GM04503 (cell line): ENCODE measurements at places on chromosomes 12 and 14.
A peak's percentile ranks its signal among the peaks of the same experiment; 100 is the strongest.

- DNase-seq = no peak
Observed at GRCh38 chr12:52045794-52046199, 5.4 kb upstream of the NR4A1 start.

DNA sequence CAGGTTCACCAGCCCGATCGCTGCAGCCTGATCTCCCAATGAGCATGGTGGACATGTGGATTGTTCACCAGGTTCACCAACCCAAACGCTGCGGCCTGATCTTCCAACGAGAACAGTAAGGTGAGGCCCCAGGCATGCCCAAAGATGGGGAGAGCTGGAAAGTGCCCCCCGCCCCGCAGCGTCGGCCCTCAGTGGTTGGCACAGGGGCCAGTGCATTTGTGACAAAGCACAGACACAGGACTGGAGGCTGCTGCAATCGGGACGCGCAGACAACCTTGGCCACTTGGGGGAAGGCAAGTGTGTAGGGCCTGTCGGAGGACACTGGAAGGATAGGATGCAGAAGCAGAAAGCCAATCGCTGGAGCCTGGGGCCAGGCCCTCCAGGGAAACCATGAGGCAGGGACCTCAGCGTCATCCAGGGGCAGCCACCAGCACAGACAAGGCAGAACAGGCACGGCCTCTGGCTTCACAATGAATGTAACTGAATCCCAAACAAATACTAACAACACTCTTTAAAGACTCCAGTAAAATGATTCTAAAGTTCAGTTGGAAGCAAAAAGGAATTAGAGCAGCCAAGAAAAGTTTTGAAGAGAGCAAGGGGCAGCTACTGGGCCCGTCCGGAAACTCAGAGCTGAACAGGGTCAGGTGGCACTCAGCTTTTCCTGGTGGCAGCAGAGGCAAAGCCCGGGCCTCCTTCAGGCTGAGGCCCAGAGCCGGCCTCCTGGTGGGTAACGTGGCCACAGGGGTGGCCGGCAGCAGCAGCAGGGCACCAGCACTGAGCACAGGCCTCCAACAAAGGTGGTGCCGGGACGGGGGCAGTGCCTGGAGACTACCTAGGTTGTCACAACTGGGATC, 13.3 kb downstream of the BRF1 start:
- DNase-seq = no peak

DNA sequence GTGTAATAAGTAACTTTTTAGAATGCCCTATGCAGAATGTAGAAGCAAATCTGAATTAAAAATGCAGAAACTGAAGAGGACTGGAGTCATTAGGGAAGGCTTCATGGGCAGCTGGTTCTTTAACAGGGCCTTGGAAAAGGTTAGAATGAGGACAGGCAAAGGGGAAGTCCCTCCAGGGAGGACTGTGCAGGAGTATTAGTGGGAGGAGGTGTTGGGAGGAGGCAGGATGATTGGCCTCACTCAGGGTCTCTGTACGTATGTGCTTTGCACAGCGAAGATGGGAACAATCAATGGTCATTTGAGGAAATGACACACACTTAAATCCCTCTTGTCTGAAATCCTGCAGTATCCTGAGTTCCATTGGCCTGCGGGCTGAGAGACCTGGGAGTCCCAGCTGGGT, 119.7 kb downstream of the PTCSC3 start:
- DNase-seq = no peak

GRCh38 chr14:64625386-64626232, 75.8 kb downstream of the PPP1R36 start:
- no peak for DNase-seq

GRCh38 chr12:118337194-118337838, 35.4 kb downstream of the TAOK3 start:
- no peak for DNase-seq

GRCh38 chr12:114834621-114835020, 150.6 kb upstream of the TBX3 start:
- DNase-seq = no peak

GRCh38 chr14:70919774-70920173, 12.5 kb downstream of the PCNX1 start:
- no peak for DNase-seq

- no peak for DNase-seq
Observed at GRCh38 chr14:25803386-25804018, 753.6 kb upstream of the STXBP6 start.

DNA sequence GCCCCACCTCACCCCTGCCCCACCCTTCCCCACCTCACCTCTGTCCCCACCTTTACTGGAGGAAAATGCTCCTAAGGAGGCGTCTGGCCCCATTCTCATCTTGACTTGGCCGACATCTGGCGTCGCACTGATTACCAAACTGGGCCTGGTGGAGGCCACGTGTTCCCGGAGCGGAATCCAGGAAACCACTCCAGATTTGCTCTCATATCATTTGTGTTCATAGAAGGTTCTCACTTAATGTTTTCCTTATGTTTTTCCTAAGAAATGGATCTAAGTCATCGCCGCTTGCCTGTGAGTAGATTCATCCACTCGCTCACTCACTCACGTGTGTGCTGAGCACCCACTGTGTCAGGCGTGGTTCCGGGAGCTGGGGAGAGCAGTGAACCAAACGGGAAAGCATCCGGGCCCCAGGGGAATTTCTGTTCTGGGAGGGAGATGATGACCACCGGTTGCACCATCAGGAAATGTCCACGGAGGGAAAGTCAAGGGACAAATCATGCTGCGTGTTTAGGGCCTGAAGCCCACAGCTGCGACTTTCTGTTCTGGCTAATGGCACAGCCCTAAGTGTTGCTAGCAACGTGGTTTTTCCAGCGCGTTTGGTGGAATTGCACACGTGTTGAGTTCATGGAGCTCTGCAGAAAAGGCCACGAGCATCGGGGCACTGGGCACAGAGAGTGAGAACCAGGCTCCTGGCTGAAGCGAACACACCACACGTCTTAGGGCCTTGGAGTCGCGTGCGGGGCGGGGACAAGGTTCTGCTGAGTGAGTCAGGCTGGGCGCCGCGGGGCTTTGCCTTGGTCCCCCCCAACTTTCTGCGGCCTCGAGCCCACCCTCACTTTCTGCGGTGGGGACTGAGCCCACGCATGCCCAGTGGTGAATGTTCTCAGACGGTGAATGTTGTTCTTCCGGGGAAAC, 57.7 kb downstream of the ADGRD1 start:
- no peak for DNase-seq

DNA sequence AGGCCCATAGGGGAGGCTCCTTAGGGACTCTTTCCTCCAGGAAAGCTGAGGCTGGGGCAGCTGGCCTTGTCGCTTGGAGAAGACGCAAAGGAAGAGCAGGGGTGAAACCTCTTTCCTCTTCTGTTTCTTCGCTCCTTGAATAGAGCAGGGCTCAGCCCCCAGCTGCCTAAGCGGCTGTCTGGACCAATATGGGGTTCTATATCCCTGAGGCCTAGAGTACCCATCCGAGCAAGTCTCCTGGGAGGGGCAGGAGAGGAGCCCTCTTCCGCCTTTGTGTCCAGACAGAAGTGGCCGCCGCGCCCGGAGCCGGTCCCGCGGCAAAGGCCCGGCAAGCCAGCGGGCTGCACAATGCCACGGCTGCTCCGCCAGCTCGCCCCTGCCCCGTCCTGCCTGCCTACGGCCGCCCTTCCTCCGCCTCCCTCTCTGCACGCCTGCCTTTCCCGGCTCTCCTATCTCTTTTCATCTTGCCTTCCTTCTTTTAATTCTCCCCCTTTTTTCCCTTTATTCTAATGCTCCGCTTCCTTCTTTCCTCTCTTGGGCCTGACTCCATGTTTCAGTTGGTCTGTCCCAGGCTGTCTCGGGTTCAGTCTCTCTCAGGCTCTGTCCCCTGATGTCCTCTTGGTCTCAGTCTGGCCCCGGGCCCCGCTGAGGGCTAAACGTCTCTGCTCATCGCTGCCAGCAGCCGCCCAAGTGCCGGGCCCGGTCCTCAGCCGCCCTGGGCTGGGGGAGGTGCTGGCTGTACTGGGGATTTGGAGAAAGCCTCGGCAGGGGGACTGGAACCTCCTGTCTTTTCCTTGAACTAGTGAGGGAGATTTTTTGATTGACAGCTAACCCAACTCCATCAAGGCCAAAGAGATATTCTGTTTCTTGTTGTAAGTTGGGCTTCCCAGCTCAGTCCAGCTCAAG, 2.5 kb upstream of the HOXC9 start:
- no peak for DNase-seq

DNA sequence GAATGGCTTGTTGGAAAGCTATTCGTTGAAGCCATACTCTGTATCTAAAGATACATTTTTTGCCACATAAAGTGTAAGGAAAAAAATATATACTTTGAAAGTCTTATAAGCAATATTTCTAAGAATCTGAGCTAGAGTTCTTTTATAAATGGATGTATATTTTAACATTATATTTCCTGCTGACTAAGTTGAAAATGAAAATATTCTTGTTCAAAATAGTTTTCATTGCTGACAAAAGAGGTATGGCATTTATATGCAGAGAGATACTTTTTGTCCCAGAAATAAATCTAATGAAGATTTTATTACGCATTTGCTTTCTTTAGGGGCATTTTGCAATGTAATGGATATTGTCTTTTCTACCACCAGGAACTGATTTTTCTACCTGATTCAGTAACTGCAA, 834.9 kb downstream of the LRFN5 start:
- no peak for DNase-seq

GRCh38 chr12:95700316-95700785, 90.2 kb downstream of the NTN4 start:
- DNase-seq = peak; percentile 97

GRCh38 chr12:64395739-64396138, 5.2 kb upstream of the C12orf56 start:
- DNase-seq = no peak

DNA sequence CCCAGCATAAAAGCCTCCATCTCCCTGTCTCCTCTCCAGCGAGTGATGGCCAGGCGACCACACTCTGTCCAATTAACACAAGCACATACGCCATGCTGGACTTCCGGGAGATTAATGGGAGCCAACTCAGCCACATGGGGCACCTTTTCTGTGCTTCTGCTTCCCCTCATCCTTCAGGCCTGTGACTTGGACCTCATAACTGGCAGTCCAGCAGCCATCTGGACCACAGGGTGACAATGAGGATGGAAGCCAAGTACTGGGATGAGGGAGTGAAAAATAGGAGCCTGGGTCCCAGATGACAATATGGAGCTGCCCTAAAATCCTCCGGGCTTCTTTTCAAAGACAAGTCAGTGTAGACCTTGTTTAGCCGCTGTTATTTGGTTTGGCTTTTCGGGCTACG, 12.8 kb downstream of the MAP3K9 start:
- DNase-seq = no peak

- no peak for DNase-seq
Observed at GRCh38 chr12:108606492-108606891, 8.6 kb upstream of the TMEM119 start.

DNA sequence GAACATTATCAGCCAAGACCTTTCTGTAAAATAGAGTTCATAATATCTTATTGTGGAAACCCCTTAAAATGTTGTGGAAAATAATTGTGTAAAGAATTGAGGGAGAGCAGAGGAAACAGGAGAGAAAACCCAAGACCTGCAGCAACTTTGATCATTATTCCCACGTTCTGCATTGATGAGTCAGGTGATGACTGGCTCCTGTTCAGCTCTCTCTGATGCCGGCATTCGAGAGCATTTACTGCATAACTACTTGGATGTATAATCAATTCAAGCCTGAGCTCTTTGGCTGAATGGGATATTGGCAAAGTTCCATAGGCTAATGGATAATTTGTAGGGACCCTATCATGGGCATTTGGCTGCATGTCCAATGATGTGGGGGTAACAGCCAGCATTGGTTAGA, 176.3 kb upstream of the ARID2 start:
- DNase-seq = no peak

DNA sequence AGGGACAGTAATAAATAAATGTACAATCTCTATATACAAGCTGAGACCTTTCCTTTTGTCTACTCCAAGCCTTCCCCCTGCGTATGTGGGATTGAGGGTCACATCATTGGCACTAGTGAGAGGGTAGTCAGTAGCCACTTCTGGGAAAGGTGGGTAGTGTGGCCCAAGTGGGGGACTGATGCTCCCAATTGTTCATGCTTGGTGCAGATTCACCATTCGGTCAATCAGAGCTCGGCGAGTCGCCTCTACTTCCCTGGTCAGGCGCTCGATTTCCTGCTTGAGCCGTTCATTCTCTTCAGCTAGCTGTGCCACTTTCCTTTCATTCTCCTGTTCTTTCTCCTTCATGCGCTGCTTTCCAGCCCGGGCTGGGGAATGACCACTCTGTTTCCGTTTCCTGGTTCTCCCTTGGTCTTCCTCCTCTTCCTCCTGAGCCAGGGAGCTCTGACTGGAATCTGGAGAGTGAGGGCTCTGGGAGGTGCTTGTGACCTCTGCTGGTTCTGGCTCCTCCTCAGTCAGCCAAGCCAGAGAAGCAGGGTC, 3.6 kb downstream of the DDIT3 start:
- no peak for DNase-seq

DNA sequence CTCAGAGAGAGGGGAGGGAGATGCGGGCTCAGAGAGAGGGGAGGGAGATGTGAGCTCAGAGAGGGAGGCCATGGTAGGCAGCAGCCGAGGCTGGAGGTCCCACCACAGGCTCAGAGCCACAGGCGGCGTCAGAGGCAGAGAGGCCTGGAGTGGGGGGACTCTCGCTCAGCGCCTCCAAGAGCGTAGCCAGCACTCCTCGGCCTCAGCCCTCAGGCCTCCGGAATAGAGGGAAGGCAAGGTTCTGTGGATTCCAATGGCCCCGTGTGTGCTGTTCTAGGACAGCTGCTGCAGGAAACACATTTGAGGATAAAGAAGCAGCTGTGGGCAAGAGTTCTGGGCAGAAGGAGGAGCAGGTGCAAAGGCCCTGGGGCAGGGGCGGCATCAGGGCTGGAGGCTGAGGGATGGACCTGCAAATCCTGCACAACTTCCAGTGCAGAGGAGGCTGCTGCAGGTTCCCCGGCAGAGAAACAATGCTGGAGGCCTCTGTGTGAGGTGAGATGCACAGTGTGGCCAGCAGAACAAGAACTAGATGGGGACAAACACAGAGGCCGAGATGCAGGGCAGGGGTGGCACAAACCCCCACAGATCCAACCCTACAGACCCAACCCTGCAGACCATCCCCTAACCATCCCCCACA, 59.1 kb upstream of the GALNT9 start:
- DNase-seq = no peak

DNA sequence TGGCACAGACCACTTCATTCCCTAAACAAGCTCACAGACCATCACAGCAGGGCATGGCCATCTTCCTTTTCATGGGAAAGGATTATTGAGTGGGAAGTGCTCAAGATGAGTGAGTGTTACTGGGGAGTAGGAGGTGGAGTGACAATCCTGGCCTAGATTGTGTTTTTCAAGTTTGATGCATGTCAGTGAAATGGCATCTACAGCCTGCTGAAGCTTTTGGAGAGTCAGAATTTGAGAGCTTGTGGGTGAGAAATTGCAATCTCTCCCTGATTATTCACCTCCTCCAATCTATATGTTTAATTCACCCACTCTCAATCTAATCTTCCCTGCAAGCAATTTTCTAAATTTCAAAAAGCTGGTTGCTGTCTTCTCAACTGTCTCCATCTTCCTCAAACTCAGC, 156.1 kb upstream of the G2E3 start:
- no peak for DNase-seq
